ENCODE measurements at places on chromosomes 7 and 10.

DNA sequence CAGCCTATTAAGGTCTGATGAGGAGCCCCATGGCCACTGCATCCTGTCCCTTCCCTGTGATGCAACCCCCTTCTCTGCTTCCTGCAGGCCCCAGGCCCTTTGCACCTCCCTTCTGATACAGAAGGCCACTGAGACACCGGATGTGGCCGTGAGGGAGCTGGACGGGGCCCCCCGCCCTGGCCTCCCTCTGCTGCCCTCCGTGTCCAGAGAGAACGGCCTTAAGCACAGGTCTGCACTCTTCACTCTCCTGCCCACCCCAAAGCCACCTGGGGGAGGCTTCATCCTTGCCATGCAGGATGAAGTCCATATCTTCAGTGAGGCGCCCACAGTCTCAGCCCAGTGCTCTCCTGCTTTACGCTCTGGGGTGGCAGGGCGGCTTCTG lies 86.9 kb upstream of the GNA12 start:
- DNase-seq, result no peak

DNA sequence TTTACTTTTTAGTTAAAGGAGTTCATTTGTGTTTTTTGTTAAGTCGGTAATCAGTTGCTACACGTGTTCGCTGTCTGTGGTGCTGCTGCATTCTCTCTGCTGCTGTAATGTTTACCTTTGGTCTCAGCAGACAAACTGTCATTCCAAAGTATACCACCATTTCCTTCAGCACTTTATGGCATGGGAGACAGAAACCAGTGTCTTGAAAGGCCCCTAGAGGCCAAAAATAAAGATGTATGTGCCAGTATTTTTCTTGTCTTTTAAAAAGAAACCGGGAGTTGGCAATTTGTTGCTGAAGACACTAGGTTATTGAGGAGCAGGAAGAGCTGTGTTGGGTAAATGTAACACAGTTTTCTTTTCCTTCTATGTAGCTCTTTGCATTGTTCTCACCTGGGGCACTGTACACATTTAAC lies 24.1 kb downstream of the ZNF92 start:
- DNase-seq, result no peak

DNA sequence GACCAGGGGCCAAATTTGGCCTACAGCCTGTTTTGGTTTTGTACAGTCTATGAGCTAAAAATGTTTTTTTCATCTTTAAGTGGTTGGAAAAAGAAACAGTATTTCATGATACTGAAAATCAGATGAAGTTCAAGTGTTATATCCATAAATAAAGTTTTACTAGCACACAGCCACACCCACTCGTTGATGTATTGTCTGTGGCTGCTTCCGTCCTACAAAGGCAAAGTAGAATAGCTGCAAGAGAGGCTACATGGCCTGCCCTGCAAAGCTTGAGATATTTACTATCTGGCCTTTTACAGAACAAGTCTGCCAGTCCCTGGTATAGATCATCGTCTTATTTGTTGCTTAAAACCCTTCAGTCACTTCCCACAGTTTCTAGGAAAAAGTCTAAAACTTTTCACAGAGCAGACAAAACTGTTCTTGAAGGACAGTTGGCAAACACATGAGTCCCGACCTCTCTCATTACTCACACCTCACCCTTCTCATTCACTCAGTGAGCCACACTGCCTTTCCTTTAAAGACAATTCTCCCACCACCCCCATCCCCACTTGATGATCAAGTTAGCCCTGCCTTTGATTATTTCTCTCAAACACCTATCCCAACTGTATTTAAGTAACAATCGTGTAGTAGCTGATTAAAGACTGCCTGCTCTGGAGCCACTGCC lies 9.9 kb downstream of the RHEB start:
- no peak for DNase-seq

- no peak for DNase-seq
Measured at GRCh38 chr7:595621-596010, 76.0 kb upstream of the PDGFA start.

DNA sequence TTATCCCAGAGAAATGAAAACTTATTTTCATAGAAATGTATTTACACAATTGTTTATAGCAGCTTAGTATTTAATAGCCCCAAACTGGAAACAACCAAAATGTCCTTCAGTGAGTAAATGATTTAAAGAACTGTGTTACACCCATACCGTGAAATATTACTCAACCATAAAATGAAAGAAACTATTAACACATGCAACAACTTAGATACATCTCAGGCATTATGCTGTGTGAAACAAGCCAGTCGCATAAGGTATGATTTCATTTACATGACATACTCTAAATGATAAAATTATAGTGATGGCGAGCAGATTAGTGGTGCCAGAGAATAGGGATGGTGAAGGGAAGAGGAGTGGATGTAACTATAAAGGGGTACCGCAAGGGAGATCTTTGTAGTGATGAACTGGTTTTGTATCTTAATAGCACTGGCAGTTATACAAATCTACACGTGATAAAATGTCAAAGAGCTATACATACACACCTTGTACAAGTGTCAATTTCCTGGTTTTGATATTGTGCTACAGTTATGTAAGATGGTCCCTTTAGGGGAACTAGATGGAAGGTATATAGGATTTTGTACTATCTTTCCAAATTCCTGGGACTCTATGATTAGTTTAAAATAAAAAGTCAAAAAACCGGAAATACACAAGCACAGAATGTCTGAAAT lies 40.5 kb downstream of the MACC1 start:
- DNase-seq, result no peak

DNA sequence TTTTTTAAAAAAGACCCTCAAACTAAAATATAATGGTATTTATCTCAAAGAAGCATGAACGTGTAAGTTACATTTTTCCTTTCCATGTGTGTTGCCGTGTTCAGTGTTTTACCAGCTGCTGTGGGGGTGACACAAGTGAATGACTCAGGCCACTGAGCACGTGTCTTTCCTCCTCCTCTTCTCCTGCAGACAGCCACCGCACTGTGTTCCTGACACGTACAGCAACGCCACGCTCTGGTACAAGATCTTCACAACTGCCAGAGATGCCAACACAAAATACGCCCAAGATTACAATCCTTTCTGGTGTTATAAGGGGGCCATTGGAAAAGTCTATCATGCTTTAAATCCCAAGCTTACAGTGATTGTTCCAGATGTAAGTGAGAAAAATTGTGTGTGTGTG lies 29.7 kb downstream of the TMEM248 start:
- no peak for DNase-seq

GRCh38 chr10:42864575-42864974 lies 82.0 kb downstream of the BMS1 start:
- DNase-seq, result no peak

GRCh38 chr10:28842321-28842720 lies 165.0 kb downstream of the BAMBI start:
- DNase-seq, result no peak

- DNase-seq, result peak; percentile 66
Measured at GRCh38 chr10:96512524-96513304, 1.0 kb downstream of the TLL2 start.

- DNase-seq, result no peak
Measured at GRCh38 chr7:157483515-157483914, 146.7 kb downstream of the DNAJB6 start.

GRCh38 chr10:131636841-131637724 lies 263.7 kb upstream of the PPP2R2D start:
- DNase-seq, result no peak

- no peak for DNase-seq
Measured at GRCh38 chr10:60951272-60951724, 7.3 kb upstream of the RHOBTB1 start.

- DNase-seq, result no peak
Measured at GRCh38 chr10:68112837-68113236, 3.5 kb downstream of the MYPN start.

GRCh38 chr10:93547522-93547921 lies 18.9 kb upstream of the FFAR4 start:
- DNase-seq, result no peak

DNA sequence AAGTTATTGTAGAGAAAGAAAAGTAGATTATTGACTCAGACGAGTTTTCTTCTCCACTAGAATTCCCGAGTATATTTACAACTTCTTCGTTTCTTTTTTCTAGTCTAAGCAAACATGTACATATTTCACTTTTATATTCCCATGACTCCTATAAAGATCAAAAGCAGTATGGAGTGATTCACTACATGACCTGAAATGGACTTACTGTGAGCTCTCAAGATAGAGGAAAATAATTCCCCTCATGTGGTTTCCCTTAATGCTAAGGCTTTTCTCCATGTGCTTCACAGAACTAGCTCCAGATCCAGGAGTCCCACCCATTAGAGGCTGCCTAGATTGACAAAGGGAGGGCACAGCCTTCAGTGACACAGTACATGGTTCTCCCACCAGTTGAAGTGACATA lies 823.1 kb upstream of the LRRTM3 start:
- DNase-seq, result no peak

DNA sequence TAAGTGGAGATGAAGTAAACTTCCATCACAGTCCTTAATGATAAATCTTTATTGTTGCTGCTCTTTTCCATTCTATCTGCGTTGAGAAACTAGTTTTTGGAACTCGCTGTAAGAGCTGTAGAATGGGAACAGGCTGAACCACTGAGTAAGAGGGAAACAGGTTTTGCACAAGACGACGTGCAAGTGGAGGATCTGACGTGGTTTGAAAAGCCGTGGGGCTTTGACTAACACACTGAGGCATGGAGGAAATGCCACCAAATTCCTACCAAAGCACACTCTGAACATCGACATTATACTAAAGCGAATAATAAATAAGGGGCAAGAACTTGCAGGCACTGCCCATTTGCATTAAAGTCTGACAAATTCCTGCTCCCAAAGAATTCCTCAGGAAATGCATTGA lies 160.6 kb downstream of the KLF6 start:
- DNase-seq, result no peak

- DNase-seq, result no peak
Measured at GRCh38 chr10:18368682-18369081, 228.5 kb downstream of the CACNB2 start.

- no peak for DNase-seq
Measured at GRCh38 chr10:99555825-99556523, 23.2 kb downstream of the NKX2-3 start.

DNA sequence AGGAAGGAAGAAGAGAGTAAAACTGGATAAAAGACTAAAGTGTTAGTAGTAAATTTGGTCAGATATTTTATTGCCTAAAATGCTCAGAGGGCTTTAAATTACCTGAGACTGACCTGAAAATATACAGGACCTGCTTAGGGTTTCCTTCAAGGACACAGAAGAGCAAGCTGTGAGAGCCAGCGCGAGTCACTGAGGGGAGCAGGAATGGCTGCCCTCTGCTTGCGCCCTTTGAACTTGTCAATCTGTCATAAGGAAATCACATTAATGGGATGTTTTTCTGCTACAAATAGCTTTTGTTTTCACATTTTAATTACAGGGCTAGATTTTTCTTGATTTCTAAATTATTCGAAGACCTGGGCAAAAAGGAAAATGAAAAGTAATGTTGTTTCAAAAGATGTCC lies 26.9 kb downstream of the DNAJB9 start:
- no peak for DNase-seq

DNA sequence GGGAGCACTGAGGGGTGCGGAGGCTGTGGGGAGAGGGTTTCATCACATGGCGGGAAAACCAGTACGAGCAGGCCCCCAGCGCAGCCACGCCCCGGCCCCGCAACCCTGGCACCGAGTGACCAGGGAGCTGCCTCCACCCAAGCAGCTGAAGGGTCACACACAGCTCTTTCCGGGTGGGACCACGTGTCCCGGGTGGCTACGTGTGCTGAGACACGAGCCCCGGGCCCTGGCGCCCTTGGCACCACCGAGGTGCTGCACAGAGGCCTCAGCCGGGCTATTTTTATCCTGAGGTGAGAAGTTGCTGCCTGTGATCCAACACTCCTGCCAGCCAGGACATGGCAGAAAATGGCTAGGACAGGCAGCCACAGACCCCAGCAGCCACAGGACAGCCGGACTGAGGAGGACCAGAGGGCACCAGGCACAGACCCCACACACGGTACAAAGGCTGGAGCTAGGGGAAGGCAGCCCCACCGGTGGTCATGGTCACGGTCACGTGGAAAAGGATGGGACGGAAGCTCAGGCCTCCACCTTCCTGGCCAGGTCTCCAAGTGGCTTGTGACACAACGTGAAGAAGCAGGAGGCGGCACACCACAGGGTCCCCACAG lies 223.7 kb downstream of the MAD1L1 start:
- DNase-seq, result peak; percentile 87

- DNase-seq, result peak; percentile 95
Measured at GRCh38 chr10:103772096-103772845, 83.1 kb downstream of the SH3PXD2A start.

GRCh38 chr7:129169686-129170440 lies 18.6 kb upstream of the SMO start:
- no peak for DNase-seq

- DNase-seq, result no peak
Measured at GRCh38 chr7:34752929-34753328, 94.9 kb downstream of the NPSR1 start.

DNA sequence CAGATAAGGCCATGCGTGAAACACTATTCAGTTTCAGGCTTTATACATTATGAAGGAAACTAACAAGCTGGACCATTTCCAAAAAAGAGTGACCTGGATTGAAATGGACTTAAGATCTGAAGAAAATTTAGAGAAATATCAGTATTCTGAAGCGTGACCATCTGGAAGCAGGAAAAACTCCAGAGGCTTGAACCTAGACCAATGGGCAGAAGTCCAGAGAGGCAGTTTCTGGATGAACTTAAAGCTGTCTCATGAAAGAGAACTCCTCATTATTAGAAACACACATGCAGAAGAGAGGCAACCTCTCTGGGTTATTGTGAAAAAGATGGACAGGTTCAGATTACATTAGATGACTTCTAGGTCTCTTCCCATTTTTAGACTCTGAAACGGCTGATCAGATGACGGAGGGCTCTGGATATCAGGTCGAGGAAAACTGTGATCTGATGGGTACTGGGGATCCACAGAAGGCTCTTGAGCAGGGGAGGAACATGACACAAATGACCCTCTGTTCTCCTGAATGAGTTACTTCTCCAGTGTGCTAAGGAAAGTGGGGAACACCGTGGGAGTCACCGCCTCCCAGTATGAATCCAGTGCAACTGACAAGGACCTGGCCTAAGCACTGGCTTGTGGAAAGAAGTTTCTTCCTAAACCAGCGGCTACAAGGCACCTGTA lies 116.5 kb downstream of the SPDYE5 start:
- no peak for DNase-seq

- DNase-seq, result no peak
Measured at GRCh38 chr10:12409613-12410012, 60.3 kb downstream of the CAMK1D start.

GRCh38 chr10:26474026-26474425 lies 35.9 kb downstream of the APBB1IP start:
- no peak for DNase-seq

DNA sequence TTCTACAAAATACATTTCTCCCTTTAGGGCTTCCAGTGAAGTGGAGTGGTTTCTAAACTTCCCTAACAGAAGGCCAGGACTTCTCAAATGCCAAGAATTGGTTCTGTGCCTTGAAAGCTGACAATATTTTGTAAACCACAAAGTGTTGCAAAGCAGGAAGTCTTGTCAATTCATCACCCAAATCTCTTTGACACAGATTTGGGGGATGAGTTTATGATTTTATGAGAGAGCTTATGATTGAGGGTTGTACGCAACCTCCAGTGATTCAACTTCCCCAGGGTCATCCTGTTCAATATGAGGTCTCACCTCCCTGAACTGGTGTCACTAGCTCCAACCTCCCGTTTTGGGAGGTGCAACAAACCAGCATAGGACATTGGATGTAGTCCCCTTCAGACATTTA lies 83.7 kb downstream of the PRLHR start:
- no peak for DNase-seq
